ENCODE measurements at places on chromosomes 2 and 18. TPM values are rescaled to one million over a fixed set of nuclear protein-coding genes. Genes with fewer than 3 reads are reported as not detected.

Gene COLEC12
- total RNA-seq = not detected

Gene SKA1
- 42.9 TPM for total RNA-seq

Gene CHAC2
- total RNA-seq = 17.7 TPM

GRCh38 chr2:97770445-97770844 is 57.1 kb downstream of the ZAP70 start:
- no peak for ATAC-seq

DNA sequence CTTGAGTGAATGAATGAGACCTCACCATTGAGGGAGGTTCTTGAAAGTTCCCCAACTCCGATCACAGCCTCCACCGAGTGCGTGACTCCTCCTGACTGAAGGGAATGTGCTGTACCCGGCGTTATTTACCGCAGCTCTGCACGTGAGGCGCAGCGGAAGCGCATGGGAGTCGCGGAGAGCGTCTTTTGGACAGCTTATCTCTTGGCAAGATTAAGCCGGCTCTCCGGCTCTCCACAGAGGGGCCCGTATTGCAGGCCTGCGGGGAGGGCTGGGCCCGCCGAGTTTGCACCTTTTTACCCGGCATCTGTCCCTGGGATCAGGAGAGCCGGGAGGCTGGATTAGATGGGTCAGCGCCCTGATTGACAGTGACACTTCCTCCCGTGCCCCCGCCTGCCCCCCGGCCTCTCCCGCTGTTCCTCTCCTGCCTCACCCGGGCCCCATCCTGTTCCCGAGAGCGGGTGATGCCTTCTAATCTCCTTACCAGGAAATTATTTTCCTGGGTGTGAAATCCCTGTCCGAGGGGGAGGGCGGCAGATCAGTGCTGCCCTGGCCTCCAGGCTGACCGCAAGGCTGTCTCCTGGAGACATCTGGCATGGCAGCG is 176.3 kb downstream of the INHBB start:
- ATAC-seq = no peak

Gene TMEM178A
- total RNA-seq = 0.42 TPM

DNA sequence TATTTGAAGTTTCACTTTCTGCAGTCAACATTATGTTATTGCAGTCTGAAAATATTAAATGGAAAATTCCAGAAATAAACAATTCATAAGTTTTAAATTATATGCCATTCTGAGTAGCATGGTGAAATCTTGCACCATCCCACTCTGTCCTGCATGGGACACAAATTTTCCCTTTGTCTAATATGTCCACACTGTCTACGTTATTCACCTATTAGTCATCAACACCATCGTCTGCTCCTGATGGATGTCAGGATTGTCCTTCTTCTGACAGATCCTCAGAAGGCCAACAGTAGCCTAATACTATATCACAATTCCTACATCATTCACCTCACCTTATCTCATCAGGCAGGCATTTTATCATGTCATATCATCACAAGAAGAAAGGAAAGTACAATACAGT is 163.1 kb downstream of the TXNL1 start:
- no peak for ATAC-seq

DNA sequence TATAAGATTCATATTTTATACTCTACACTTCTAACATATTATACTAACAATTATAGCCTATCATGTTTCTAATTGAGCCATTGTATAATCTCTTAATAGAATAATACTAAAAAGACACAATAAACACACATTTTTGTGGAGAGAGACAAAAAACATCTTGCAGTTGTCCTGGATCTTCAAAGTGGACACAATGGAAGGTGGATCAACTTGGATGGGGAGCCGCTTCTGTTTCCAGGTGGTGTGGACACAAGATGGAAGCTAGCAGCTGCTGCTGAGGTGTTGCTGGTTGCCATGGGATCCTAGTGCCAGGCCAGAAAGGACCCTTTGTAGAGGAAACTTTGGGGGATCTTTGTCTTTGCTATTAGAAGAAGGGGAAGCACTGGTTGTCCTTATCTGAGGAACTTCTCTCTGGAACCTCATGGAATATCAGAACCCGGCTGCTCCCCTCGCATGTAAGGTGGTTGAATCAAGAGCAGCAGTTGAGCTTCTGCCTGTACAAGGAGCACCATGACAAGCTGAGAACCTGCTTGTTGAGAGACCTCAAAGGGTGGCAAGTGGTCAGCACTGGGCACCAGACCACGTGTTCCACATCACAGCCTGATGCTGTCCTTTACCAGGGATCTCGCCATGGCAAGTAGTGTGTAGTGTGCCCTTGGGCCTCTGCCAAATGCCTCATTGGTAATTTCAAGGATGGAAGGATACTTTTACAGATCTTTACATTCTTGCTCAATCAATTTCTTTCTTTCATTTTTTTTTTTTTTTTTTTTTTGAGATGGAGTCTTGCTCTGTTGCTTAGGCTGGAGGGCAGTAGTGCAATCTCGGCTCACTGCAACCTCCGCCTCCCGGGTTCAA is 232.2 kb downstream of the MYCN start:
- ATAC-seq = no peak

DNA sequence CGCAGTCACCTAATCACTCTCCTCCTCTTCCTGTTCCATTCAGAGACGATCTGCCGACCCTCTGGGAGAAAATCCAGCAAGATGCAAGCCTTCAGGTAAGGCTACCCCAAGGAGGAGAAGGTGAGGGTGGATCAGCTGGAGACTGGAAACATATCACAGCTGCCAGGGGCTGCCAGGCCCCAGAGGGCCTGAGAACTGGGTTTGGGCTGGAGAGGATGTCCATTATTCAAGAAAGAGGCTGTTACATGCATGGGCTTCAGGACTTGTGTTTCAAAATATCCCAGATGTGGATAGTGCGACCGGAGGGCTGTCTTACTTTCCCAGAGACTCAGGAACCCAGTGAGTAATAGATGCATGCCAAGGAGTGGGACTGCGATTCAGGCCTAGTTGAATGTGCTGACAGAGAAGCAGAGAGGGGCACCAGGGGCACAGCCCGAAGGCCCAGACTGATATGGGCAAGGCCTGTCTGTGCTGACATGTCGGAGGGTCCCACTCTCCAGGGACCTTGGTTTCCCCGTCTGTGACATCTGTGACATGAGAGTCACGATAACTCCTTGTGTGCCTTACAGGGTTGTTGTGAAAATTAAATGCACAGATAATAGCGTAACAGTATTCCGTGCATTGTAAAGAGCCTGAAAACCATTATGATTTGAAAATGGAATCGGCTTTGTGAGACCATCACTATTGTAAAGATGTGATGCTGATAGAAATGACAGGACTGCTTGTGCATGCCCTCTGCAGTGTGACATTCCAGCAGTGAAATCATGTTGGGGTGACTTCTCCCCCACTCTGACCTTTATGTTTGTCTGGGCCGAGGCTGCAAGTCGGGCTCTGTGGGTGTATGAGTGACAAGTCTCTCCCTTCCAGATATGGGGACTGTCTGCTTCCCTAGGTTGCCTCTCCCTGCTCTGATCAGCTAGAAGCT is 510 bp downstream of the IL1RN start:
- no peak for ATAC-seq

DNA sequence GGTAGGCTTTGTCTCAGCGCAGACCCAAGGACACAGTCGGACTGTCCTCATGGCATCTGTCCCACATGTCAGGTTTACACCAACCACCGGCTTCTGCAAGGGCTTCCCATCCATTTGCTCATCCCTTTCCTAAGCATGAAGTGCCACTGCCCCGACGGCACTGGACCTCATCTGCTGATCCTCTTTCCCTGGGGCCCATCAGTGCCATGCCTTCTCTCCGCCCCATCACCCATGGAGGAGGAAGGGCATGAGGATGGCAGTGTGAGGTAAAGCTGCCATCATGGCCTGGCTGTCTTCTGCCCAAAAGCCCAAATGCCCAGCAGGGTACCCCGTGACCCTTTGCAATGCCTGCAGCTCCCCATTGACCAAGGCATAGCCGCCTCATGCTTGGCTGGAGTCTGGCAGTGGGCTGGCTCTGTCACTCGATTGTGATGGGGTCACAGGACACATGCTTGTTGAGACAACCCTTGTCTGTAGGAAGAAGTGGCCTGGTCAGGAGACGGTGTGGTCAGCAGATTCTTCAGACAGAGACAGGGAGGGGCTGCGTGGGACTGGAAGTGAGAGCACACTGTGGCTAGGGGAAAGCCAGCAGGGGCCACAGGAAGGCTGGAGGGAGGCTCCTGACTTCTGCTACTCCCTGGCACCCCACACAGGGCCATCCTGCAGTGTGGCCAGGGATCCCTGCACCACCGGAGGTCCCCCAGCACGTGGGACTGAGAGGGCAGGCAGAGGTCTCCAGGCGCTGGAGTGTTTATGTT is 493.7 kb upstream of the HS6ST1 start:
- no peak for ATAC-seq

DNA sequence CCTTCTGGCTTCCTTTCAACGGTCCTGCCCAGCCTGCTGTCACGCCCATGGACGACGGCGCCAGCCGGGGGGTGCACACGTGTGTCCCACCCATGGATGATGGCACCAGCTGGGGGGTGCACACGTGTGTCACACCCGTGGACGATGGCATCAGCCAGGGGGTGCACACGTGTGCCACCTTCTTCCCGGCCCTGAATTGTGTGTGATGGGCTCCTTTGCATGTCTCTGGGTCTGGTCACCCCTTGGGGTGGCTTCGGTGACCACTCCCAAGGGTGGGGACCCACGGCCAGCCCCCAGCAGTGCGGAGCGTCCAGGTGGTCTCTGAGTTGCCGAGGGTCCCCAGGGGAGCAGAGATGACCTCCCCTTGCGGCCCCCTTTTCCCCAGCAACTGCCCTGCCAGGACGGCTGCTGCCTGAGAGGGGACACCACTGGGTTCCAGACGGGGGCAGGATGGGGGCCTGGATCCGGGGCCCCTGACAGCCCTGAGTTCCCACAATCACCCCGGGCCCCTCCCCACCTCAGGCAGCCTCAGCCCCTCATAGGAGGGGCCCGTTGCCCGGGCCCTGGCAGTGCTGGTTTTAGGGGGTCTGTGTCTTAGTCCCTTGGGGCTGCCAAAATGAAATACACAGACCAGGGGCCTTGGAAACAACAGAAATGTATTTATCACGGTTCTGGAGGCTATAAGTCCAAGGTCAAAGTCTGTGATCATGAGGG is 9.4 kb downstream of the NEU4 start:
- ATAC-seq = no peak

DNA sequence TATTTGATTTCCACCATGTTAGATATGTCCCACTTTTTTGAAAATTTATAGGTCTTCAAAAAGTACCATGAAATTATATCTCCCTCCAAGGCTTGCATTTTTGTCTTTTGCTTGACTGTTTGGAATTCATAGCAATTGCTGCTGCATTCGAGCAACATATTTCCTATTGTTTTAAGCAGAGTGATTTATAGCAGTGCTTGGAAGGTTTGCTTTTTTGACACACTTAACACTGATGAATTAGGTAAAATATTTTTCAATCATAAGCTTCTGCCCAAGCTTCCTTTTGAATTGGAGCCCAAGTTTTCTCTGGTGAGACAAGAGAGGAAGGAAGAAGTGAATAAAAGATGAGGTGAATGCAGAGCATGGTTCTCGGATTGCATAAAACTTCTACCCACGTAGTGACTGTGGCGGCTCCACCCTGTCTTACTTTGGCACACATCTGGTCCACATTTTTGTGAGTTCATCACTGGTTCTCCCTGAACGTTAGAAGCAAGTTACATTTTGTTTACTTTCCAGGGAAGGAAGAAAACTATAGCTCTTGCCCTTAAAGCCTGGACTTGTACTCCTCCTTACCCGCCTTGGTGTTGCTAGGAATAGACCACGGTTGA is 667.0 kb downstream of the TSN start:
- ATAC-seq = no peak

DNA sequence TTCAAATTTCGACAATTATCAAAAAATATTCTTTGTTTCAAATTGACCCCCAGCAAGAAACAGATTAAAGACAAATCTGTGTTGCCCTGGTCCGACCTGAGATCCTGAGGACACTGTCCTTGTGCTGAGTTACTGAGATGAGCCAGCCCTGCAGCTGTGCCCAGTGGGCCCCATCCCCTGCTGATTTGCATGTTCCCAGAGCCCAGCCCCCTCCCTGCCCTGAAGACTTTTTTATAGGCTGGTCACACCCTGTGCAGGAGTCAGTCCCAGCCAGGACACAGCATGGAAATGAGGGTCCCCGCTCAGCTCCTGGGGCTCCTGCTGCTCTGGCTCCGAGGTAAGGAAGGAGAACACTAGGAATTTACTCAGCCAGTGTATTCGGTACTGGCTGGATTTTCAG is 31.4 kb upstream of the ZNG1B start:
- ATAC-seq = no peak

Gene IFIH1
- total RNA-seq = 26.7 TPM

Gene LOXHD1
- not detected for total RNA-seq
